Endodermal cell (in vitro differentiated cells): ENCODE measurements at places on chromosomes 12 and 14. TPM values are rescaled to one million over a fixed set of nuclear protein-coding genes. Genes with fewer than 3 reads are reported as not detected.

DNA sequence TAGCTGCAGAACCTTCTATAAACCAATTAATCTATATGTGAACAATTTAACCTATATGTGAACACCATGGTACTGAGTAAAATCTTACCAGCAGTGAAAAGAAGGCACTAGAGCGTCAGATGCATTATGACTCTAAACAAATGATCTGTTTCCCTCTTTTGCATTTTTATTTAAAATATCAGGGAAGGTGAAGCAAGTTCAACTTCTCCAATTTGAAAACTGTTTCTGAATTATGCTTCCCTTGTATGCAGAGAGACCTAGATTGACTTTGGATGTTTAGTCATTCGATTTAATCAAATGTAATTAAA, 80.9 kb downstream of the DAD1 start:
- peaks cover 9% of the 10 kb centered on the region for H3K4me1 ChIP-seq
- H3K27ac ChIP-seq = no peak overlapping the region
- H3K4me3 ChIP-seq = no peak overlapping the region
- DNase-seq = no peak

DNA sequence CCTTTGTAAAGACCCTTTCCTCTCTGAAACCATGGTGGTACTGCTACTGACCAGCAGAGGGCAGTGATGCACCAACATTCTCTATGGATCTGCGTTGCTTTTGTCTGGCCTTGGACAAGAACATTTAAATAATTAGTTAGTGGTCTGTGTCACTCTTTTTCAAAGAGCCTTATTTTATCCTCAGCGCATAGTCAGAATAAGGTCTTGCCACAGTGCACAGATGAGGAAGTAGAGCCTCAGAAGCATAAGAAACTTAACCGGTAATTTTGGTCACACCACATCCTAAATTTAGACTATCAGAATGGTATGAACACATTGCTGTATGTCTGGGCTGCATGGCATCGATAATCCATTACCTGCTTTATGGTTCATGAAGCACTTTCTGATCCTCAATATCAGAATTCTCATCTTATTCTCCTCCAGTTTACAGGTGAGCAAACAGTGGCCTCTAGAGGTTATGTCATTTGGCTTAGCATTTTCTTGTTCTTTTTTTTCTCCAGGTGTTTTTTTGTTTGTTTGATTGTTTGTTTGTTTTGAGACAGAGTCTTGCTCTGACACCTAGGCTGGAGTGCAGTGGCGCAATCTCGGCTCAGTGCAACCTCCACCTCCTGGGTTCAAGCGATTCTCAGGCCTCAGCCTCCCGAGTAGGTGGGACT, 23.7 kb upstream of the IFT81 start:
- no peak overlapping the region for H3K4me3 ChIP-seq
- H3K27ac ChIP-seq = no peak overlapping the region
- H3K36me3 ChIP-seq = no peaks in the 10 kb centered on the region
- H3K27me3 ChIP-seq = no peaks in the 10 kb centered on the region
- H3K4me1 ChIP-seq = no peaks in the 10 kb centered on the region

DNA sequence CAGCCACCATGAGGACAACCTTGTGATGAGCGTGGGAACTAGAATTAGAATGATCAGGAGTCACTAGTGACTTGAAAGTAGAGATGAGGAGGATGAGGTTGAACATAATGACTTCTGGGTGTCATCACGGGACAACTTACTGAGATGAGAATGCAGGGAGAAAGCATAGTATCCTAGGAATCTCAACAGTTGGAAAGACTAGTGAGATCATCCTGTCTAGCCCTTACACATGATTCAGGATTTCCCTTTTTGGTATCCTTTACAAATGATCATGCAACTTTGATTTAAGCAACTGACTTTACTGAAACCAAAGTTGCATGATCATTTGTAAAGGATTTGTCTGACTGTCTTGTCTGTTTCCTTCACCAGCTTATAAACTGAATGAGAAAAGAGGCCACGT, 51.8 kb upstream of the HIF1A start:
- H3K4me1 ChIP-seq = no peaks in the 10 kb centered on the region
- H3K4me3 ChIP-seq = no peak overlapping the region
- no peaks in the 10 kb centered on the region for H3K36me3 ChIP-seq
- H3K27me3 ChIP-seq = no peaks in the 10 kb centered on the region
- H3K27ac ChIP-seq = no peak overlapping the region

DNA sequence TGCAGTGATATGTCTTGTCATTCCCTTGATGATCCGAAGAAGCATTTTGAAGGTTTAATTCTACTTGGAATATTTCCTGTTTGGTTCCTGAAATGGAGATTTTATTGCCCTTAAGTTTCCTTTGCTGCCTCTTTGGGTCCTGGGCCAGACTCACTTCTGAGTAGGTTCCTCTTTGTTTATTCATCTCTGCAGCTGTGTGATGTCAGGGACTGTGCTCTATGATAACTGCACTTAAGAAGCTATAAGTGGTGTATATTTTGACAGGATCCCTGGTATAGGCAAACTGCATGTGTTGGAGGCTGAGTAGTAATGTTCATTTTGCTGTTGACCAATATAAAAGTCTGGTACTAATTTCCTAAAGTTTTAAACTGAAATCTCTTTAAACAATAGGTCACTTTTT, at the start of gene KLRC4:
Gene KLRC4 (minus strand): TSS at position 366 of the 400 bp plus-strand sequence. CDS start 182 bp downstream, at position 184.
- no peak for DNase-seq
- H3K27me3 ChIP-seq = no peaks in the 10 kb centered on the region
- H3K27ac ChIP-seq = no peak within 1 kb of the TSS

DNA sequence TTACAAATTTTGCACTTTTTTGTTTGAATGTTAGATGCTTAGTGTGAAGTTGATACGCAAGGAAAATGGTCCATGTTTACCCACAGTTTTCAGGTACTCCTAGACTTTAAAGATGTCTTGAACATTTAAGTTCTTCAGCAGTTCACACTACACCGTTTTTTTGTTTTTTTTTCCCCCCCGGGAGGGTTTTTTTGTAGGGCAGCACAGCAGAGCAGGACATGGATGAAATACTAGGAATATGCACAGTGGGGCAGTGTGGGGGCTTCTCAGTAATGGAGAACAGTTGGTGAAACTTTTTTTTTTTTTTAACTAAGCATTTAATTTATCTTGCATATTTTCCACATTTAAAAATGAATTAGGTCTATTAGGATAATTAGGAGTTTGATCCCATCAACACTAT, 4.9 kb downstream of the RAN start:
- H3K4me1 ChIP-seq = no peaks in the 10 kb centered on the region
- no peak overlapping the region for H3K4me3 ChIP-seq
- H3K36me3 ChIP-seq = peaks cover 53% of the 10 kb centered on the region
- no peak for DNase-seq
- H3K27me3 ChIP-seq = no peaks in the 10 kb centered on the region

COL2A1 gene
- total RNA-seq = 8.4 and 12.4 TPM in 2 replicates

- H3K36me3 ChIP-seq = no peaks in the 10 kb centered on the region
- no peak overlapping the region for H3K27ac ChIP-seq
- no peak for DNase-seq
- H3K4me3 ChIP-seq = no peak overlapping the region
Observed at GRCh38 chr12:19642345-19642744, 203.1 kb downstream of the AEBP2 start.

KLRD1 gene
- total RNA-seq = 0.11 and 0.59 TPM in 2 replicates

DNA sequence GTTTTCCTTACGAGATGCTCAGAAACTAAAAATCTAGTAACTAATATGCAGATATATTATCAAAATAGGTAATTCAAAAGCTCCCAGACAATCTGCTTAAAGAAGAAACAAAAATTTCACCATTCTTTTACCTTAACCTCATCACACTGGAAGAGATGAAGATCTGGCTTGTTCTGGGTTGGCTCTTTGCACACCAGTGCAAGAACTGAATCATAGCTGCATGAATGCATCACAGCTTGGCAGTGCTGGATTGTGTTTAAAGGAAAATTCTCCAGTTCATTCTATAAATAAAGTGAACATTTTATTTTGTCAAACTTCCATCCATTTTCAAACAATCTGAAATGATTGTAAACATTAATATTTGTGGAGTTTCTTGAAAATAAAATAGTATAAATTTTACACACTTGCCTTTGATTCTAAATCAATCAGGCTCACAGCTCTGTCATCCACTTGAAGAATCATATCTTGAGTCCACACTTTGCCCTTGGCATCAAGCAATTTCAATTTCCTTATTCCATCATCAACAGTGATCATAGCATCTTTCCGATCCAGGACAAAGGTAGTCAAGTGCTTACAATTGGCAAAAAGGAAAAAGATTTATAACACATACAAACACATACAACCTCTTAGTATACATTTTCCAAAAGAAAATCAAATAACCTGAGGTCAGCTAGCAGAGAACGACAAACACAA, 119.8 kb downstream of the EPS8 start:
- H3K36me3 ChIP-seq = no peaks in the 10 kb centered on the region
- H3K27ac ChIP-seq = no peak overlapping the region
- DNase-seq = no peak
- no peaks in the 10 kb centered on the region for H3K27me3 ChIP-seq
- no peaks in the 10 kb centered on the region for H3K4me1 ChIP-seq
